CD8-positive, alpha-beta memory T cell (primary cell): ENCODE measurements at places on chromosomes 11 and 22.

GRCh38 chr11:1652026-1652425, 22.5 kb downstream of the KRTAP5-5 start:
- no peak overlapping the region for H3K27ac ChIP-seq
- no peak overlapping the region for H3K4me3 ChIP-seq

DNA sequence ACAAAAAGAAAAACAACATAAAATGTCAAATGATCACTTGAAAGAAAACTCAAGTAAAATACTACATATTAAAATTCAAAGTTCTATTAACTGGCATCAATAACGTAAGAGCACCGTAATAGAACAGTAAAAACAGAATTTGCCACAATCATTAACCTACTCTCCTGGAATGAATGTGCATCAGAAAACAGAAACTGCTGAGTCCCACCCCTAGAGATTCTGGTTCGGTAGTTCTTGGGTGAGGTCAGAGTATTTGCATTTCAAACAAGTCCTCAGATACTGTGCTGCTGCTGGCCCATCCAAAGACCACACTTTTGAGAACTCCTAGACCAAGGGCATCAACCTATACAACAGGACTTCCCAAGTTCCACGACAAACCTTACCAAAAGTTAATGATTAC, 23.5 kb downstream of the PITPNB start:
- H3K4me1 ChIP-seq, result no peaks in the 10 kb centered on the region
- no peak for DNase-seq
- H3K36me3 ChIP-seq, result peaks cover 31% of the 10 kb centered on the region

GRCh38 chr11:134686460-134687061, 274.5 kb upstream of the B3GAT1 start:
- no peak overlapping the region for H3K4me3 ChIP-seq
- no peaks in the 10 kb centered on the region for H3K36me3 ChIP-seq
- H3K27me3 ChIP-seq, result peaks cover 4% of the 10 kb centered on the region

DNA sequence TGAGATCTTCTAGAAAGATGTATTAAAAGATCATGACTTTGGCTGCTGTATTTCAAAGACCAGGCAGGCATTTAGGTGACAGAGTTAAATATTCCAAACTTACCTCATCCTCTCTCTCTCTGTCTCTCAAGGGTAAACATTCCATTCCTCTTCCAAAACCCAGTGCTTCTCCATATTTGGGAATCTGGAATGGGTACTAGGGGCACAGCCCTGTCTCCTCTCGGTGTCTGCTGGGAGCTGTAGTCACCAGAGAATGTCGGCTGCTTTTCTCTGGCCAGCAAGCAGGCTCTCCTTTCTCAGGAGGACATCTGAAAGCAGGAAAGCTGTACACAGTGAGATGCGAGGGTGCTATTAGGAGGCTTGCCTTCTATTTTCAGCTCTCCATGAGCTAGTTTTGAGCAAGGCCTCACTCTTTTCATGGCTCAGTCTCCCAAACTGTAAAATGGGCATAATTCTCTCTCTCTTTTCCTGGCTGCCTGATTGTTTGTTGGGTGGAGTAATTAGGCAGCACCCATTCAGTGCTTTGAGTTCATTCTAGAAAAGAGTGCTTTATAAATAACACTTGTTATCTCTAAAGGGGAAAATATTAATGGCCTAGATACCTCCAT, 9.3 kb upstream of the PEX26 start:
- no peak for DNase-seq
- H3K36me3 ChIP-seq, result no peaks in the 10 kb centered on the region
- H3K27ac ChIP-seq, result no peak overlapping the region
